ENCODE measurements at places on chromosomes 2 and 18.

GRCh38 chr2:12606472-12607000, 110.2 kb upstream of the TRIB2 start:
- no peak for DNase-seq

- no peak for DNase-seq
Measured at GRCh38 chr18:21218862-21219261, 23.2 kb upstream of the GREB1L start.

DNA sequence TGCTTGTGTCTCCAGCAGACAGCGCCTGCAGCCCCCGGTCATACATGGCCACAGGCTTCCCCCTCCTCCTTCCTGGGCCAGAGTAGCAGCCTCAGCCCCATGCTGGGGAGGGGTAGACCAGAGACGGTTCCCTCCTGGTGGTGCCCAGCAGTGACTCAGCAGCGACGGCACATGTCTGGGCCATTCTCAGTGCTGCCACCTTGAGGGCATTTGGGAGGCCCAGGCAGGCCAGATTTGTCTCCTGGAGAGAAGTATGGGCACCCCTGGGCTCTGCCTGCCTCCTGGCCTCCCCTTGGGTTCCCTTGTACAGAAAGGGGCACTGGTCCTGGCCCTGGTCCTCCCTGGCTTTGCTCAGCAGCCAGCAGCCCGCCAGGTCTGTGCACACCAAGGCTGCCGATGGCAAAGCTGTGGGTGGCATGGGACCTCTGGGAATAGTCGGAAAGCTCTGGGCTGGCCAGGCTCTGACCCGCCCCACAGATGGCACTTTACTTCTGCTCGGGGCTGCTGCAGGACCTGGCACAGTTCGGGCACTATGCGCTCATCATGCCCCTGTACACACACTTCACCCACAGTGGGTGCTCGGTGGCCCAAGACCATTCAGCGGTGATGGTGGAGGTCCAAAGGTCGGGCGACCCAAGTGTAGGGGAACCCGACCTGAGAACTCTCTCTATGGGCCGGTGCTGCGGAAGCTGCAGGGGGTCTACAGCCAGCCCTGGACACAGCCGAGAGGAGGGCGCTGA, 11.4 kb upstream of the ALPI start:
- peak; percentile 28 for DNase-seq

DNA sequence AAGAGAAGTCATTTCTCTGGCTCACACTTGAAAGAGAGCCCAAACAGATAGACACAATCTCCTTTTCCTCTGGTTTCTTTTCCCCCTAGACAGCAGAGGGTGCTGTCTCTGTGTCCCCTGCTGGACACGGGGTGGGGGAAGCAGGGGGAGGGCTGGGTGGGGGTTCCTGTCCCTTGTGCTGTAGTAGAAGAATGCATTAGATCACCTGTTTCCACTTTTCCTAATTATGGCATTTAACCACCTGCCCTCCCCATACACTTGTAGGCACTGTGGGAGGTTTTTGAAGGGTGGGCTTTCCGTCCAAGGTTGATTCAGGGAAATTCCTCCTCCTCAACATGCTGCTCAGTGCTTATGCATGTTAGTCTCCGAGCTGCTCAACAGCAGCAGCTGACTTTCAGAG, 206.2 kb upstream of the EPAS1 start:
- DNase-seq = no peak

DNA sequence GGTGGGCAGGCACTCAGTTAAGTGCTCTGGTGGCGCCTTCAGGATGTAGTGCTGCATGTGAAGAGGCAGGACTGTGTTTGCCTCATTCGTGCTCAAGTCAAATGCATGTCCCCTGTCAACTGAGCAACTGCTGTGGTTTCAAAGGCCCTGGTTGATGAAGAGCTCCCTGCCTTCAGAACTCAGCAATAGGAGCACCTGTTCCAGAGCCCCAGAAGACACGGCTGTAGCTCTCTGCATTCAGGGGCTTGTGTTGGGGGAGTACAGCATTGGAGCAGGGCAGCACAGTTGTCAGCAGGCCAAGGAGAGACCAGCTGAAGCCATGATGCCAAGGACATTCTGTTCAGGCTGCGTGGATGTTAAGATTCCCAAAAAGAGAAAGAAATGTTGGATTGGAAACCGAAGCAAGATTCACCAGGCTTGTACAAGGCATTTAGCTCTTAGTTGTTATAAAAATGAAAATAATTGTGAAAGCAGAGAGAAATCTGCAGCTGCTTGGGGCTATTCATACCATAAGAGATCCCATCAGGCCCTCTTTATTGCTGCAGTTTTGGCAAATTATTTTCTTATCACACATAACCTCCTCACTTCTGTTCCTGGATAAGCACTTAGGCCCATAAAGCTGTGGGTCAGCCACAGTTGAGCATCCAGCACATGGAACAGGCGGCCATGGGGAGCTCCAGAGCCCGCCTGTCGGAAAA, 252.4 kb upstream of the ZNF521 start:
- DNase-seq = no peak

DNA sequence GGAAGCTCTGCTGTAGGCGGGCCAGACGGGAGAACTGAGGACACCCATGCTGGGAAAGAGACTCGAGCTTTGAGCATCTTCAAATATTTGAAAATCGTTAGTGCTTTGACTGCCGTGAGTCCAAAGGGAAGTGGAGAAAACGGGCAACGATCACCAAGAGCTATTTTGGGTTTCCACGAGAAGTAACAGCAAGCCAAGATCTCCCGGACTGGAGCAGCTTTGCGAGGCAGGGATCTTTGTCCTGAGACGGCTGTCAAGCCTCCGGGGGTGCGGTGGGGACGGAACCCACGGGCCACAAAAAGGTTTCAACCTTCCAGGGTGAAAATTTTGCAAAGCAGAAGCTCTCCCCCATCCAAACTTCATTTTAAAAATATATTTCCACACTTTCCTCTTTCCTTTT, 195.8 kb downstream of the NDUFA10 start:
- DNase-seq = no peak

- no peak for DNase-seq
Measured at GRCh38 chr2:31275976-31276375, 42.0 kb downstream of the EHD3 start.

GRCh38 chr2:44723921-44724320, 217.6 kb upstream of the SIX3 start:
- no peak for DNase-seq

DNA sequence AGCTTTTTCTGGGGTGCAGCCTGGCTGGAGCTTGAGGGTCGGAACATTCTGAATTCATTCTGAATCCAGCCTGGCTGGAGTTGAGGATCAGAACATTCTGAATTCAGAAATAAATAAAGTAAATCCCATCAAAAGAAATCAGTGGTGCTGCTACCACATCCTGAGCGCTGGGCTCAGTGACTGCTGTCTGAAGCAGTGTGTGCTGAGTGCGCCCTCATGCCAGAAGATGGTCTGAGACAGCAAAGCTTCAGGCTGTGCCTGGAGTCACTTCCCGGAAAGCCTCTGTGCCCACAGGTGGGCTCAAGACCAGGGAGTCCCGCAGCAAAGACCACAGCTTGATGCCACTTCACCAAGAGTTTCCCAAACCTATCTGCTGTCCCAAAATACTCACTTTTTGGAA, 187.9 kb downstream of the VAPA start:
- no peak for DNase-seq

DNA sequence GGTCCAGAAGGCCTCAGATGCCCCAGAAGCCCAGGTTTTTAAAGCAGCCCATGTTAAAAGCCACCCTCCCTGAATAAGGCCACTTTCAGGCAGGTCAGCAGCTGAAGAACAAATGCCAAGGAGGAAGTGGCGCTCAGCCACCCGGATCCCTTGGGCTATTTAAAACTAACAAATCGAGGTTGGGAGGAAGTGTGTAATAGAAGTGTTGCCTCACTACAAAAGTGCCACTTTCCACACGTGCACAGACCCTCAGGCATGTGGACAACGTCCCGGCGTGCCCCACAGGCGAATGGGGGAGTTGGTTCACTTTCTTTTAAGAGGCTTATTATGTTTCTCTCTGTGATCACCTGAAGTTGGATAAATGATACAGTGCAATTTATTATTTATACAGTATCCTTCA, 173.8 kb upstream of the SALL3 start:
- DNase-seq = no peak

DNA sequence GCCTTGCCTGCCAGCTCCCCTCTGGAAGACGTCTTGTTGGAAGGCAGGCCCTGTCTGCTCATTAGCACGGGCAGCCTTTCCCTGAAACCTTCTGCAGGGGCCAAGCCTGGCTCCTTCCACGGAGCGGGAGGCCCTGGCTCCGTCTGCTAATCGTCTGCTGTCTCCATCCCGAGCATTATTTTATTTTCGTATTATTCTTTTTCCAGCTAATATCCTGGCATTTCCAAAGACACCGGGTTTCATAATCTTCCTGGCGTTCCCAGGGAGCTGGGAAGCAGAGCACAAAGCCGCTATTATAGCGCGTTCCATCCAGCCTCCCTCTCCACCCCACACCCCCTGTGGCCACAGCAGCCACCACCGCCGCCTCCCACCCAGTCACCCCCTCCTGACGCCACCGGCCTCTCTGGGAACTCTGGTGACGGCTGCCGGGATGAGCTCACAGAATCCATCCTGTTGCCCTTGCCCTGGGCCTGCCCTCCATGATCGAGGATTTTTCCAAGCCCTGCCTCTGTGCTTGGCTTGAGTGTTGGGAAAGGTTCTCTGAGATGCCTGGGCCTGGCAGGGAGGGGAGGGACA, 125.5 kb downstream of the DYSF start:
- DNase-seq = no peak

DNA sequence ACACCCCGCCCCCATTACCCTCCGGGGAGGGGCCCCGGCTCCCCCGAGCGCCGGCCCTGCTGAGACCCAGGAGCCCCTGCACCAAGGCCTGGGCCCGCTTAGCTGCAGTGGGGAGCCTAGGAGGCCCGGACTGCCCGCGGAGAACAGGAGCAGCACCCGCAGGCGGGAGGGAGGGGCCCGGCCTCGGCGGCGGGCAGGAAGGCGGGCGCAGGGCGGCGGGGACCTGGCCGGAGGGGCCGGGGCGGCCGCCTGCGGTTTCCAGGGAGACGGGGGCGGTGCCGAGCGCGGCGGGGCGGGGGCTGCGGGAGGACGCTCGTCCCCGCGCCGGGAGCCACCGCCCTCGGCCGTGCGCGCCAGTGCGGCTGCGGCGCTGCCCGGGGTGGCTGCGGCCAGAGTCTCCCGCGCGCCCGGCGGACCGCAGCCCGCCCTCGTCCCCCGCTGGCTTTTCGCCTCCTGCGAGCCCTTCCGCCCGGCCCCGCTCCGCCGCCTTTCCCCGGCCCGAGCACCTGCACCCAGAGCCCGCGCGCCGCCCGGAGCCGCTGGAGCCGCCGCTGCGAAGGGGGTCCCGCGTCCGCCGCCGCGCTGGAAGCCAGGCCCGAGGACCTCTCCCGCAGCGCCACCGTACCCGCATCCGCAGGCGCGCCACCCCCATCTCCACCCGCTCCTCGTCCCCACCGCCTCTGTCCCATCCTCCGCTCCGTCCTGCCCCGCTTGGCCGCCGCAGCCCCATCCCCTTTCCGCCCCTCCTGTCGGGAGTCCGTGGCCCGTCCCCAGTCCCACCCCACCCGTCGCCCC, 17.2 kb downstream of the GPC1 start:
- DNase-seq = no peak

- DNase-seq = no peak
Measured at GRCh38 chr2:23655934-23656596, 270.9 kb downstream of the ATAD2B start.

DNA sequence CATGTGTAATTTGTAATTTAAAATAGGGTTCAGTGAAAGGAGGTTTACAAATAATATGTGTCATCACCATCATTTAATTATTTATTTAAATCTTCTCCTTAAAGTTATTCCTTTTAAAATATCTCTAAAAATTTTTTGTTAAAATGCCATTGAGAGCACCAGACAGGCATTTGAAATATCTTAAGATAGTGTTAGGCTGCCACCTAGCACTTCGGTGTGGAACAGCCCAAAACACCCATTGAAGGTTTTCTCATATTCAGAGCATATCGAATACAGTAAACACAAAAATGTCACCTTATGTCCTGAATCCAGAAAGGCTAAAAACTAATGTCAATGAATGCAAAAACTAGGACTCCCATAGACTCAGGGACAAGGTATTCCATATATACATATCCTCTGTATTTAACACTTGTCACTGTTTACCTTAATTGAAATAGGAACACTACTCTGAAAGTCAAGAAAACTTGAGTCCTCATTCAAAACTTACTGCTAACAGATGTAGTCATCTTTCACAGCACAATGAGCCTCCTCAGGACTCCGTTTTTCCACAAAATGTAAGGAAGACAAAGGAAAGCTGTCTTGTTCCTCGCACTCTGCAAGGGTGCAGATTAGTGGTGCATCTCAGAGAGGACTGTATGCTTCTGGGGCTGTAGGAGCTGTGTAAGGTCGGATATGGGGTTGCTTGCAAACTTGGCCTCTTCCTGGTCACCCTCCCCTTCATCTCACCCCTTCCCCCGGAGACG, 329.5 kb downstream of the PAX3 start:
- no peak for DNase-seq

GRCh38 chr2:71807581-71808451, 339.8 kb downstream of the CYP26B1 start:
- DNase-seq = no peak

All from GDM1 (cell line).